Gastroesophageal sphincter (tissue), 4 donors: ENCODE measurements at places on chromosomes 7 and 10. TPM values are rescaled to one million over a fixed set of nuclear protein-coding genes. Genes with fewer than 3 reads are reported as not detected.
A peak's percentile ranks its signal among the peaks of the same experiment; 100 is the strongest.

DNA sequence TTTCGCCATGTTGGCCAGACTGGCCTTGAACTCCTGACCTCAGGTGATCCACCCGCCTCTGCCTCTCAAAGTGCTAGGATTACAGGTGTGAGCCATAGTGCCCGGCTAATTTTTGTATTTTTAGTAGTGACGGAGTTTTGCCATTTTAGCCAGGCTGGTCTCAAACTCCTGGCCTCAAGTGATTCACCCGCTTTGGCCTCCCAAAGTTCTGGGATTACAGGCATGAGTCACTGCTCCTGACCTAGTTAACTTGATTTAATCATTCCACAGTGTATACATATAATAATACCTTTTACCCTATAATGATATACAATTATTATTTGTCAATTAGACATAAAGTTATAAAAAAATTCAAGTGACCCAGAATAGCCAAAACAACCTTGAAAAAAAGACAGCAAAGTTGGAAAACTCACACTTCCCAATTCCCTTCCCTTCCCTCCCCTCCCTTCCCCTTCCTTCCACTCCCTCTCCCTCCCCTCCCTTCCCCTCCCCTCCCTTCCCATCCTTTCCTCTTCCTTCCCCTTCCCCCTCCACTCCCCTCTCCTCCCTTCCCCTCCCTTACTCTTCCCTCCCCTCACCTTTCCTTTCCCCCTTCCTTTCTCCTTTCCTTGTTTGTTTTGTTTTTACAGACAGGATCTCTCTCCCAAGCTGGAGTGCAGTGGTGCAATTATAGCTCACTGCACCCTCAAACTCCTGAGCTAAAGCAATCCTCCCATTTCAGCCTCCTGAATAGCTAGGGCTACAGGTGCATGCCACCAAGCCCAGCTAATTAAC is 14.8 kb upstream of the ZMIZ2 start:
- no peak for ATAC-seq

DNA sequence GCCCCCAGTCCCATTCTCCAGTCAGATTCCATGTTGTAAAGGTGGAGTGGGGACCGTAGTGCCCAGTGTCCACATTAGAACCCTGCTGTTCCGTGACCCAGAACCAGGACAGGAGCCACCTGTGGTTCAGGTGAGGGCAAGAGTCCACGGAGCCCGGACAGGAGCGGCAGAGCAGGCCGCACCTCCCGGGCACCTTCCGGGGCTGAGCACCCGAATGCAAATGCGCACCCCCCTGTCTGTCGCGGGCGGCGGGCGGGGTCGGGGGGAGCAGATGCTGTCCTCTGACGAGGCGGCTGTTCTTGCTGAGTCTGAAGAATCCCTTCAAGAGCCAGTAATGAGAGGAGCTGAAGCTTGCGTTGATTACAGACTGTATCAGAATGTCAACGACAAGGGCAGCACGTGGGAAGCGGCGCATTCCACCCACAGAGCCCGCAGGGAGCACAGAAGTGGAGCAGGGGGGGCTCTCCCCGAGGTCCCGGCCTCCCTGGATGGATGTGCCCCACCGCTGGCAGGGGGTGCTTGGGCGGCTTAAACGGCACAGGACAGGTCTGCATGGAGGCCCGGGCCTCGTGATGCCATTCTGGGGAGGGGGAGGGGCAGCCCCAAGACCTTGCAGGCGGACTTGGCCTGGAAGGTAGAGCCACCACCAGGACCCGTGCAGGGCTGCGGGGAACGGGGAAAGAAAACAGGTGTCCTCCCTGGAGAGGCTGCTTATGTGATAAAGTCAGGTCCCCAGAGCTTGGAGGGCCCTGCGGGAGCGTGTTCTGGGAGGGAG is 407.5 kb upstream of the RNF32 start:
- ATAC-seq = no peak

DNA sequence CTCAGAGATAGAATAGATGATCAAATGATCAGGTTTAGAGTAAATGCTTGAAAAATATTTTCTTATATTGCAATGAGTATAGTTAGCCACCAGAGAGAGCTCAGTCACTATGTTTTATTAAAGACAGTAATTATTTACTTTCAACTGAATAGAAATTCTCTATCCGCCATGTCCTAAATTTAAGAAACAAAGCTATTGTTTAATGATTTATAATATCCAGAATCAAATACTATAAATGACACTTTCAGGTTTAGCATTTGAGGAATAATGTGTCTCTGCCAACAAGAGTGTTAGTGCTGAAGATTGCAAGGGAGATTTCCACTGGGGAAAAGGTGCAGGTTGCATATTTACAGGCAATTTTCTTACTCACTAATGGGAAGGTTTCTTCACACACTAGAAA is 184.7 kb downstream of the DGKB start:
- ATAC-seq = no peak

DNA sequence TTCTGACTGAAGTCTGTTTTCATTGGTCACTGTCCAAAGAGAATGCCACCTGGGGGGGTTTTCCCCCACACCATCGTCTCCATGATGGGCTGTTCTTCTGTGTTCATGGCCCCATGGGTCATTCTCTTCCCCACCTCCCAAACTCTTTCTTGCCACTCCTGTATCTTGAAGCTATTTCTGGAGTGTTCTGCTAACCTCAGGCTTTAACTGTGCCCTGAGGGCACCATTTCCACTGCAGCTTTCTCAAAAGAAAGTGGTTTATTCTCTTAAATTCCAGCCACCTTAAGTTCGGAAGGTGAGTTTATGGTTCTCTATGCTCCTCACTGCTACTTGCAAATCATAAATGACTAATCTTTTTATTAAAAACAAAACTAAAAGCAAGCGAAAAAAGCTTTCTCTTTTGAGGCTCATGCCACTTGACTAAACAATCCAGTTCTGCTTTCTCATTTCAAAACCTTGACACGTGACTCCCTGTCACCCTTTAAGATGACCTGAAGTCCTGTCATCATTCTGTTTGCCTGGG is 7.4 kb upstream of the APBB1IP start:
- ATAC-seq = peak; percentile 58

GRCh38 chr10:32390193-32390592 is 43.2 kb upstream of the EPC1 start:
- no peak for ATAC-seq

GRCh38 chr7:36232971-36233550 is 80.0 kb downstream of the EEPD1 start:
- no peak for ATAC-seq

GRCh38 chr10:26839966-26840627 is 20.7 kb downstream of the ABI1 start:
- no peak for ATAC-seq

- no peak for ATAC-seq
Measured at GRCh38 chr7:127413326-127413725, 20.8 kb upstream of the ZNF800 start.

DNA sequence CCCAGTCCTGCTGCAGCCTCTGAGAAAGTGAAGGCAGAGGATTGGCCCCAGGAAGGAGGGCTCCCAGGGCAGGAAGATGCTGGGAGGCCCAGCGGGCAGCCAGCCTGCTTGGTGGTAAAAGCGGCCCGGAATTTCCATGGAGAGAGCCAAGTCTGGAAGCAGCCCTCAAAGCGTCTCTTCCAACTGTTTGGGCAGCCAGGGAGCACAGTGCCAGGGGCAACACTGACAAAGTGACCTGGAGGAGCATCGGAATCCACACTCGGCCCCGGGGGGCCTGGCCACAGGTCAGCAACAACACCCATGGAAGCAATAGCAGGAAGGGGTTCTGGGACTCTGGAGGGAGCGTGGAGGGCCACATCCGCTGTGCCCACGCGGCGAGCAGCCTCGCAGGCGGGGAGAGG is 63.2 kb upstream of the FGFR2 start:
- no peak for ATAC-seq

EZH2 gene
- 1.5 TPM for total RNA-seq

GALNT17 gene
- total RNA-seq = 40.4 TPM

SLC18A3 gene
- total RNA-seq = not detected

PAX4 gene
- total RNA-seq = not detected

NRG3 gene
- total RNA-seq = not detected
